ENCODE measurements at places on chromosomes 12 and 14.

GRCh38 chr12:90908465-90908864 is 46.5 kb downstream of the CCER1 start:
- no peak for DNase-seq

DNA sequence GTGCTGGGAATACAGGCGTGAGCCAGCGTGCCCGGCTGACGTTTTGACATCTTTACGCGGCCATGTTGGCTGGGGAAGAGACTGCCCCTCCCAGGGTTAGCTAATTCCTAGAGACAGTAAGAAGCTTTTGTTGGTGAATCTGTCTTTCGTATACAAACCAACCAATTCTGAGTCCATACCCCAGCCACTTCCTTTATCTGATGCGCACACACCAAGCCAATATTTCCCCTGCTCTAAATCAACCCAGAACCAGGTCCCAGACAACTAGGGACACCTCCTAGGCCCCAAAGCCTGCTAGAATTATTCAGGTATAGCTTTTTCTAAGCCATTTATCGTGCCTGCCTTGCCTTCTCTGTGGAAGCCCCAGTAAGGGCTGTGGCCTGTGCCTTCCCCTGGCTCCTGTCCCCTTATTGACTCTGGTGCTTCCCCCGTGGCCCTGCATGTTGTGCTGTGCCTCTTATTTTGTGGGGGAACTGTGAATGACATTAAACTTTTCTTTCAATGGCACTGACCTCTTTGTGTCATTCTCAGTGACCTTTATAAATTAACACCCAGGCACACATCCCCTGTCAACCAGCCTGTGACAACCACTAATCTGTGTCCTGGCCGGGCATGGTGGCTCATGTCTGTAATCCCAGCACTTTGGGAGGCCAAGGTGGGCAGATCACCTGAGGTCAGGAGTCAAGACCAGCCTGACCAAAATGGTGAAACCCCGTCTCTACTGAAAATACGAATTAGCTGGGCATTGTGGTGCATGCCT is 10.7 kb upstream of the EVL start:
- DNase-seq = no peak

- DNase-seq = no peak
Measured at GRCh38 chr14:53871011-53871410, 85.6 kb downstream of the BMP4 start.

DNA sequence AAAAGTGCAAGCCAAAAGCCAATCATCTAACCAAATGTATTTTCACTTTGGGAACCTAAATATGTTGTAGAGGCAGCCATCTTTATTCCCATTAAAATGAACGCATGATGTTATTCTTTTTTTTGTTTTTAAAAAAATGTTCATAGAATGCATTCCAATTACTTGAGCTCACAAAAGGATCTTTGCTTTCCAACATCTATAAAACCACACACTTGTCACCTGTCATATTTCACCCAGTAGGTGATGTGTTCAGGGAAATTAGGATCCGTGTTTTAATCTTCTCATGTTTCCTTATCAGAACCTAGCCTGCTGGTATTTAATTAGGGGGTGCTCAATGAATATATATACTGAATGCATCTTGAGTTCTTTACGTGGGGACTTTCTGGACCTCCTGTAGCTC is 13.6 kb downstream of the TTC8 start:
- DNase-seq = no peak

DNA sequence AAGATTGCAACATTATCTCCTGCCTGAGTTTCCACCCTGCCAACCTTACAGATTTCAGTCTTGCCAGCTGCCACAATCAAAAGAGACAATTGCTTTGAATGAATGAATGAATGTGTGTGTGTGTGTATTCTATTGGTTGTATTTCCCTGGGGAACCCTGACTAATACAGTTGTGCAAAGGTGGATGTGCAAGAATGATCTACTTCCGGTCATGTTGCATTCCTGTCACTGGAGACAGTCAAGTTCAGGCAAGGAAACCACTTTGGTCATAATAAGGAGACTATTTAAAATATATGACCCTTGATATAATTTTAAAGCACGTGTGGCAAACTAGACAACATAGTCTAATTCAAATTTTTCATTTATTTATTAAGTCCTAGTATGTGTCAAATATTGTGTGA is 13.1 kb downstream of the RERG start:
- DNase-seq = no peak

- DNase-seq = no peak
Measured at GRCh38 chr12:63782466-63782865, 2.8 kb downstream of the RXYLT1 start.

- no peak for DNase-seq
Measured at GRCh38 chr12:83629931-83630330, 943.2 kb downstream of the TMTC2 start.

DNA sequence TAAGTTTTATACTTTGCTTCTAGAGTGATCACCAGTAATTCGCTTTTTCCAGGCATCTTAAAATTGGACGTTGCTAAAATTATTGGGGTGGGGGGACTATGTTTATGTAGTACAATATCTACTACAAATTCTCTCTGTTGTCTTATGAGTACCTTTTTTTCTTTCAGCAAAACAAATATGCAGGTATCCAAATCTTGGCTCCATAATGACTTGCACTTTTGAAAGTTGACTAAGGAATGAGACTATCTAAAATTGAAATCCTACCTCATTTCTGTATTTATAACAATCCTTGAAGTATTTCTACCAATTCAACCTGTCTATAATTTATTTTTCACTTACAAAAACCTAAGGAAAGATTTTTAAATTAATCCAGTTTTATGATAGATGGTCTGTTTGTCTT is 2.4 kb downstream of the DYNC1H1 start:
- no peak for DNase-seq

- DNase-seq = no peak
Measured at GRCh38 chr12:18267427-18268099, 6.2 kb downstream of the PIK3C2G start.

- no peak for DNase-seq
Measured at GRCh38 chr12:109147954-109148353, 31.6 kb downstream of the ACACB start.

GRCh38 chr12:109818253-109818652 is 14.9 kb downstream of the TRPV4 start:
- no peak for DNase-seq

Data from stimulated activated CD4-positive, alpha-beta T cell treated with anti-CD3 and anti-CD28 coated beads, Interleukin-1b, Interleukin-23, amount 100 ng/mL, for 1 hour (primary cell).